Astrocyte of the spinal cord (primary cell): ENCODE measurements at places on chromosomes 5 and 9.

DNA sequence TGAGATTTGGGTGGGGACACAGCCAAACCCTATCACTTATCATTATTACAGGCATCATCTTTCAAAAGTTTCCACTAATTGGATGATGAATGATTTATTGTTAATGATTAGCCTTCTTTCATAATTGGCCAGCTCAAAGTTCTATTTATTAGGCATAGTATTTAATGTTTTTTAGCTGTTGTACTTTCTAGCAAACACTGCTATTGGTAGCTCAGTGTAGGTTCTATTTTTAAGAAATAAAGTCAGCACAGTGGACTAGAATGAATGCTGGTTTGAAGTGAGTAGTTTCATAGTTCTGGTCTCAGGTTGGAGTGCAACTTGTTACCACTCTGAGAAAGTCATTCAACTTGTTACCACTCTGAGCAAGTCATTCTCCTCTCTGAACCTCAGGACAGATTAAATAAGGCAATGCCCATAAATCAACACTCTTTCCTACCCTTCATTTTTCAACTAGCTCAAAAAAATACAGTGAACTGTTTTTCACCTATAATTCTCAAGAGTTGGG lies 46.9 kb downstream of the JAKMIP2 start:
- DNase-seq, result no peak

DNA sequence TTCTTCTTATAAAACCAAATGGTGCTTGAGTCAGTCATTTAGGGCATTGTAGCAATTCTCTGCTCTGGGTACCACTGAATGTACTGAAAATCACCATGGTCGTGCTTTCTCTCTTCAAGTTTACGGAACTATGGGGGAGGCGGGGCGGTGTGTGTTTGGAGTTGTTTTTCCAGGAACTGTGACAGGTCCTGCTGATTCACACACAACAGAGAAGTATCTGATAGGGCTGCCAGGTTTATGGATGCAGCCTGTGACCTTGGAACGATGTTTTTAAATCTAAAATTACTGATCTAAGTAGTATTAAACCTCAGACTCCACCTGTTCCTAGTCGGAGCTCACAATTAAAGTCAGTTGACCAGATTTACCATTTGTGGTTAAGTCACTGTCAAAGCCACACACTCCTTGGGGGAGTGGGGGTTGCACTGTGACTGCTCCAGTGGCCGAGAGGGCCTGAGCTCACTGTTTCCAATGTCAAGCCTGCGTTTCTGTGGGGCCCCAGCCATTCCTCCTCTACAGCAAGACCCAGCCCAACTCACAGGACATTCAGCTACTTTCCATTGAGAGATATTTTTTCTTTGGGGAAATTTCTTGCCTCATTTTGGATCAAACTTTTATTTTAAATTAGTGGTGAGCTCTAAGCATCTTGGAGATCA lies 44.4 kb downstream of the GADD45G start:
- DNase-seq, result no peak

DNA sequence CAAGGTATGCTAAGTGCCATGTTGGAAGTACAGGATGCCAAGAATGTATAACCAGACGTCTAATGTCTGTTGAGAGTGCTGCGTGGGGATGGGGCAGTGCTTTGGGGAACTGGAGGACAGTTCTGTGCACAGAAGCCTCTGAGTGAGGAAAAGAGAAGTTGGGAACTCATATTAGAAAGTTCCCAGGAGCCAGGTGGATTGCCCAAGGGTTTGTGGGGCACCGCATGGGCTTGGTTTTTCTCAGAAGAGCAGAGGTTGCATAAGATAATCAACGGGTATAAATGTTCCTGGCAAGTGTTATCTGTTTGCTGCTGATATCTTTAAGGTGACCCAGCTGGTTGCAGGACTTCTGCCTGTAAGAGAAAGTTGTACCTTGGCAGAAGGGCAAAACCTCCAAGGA lies 13.1 kb downstream of the HRH2 start:
- no peak for DNase-seq

DNA sequence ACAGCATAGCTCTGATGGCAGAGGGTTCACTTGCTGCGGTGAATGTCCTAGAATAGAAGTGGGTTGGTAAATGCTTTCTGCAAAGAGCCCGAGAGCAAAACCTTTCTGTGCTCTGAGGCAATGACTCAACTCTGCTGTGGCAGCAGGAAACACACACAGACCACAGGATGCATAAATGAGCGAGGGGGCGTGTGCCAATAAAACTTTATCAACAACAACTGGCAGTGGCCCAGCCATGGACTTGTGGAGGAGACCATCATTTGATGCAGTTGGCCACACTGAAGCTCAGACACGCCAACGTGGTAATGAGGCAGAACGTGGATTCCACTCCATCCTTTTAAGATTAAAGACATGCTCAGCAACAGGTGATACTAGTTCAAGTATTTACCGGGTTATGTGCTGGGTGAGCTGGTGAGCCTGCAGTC lies 6.8 kb downstream of the MRPL36 start:
- peak; percentile 93 for DNase-seq

DNA sequence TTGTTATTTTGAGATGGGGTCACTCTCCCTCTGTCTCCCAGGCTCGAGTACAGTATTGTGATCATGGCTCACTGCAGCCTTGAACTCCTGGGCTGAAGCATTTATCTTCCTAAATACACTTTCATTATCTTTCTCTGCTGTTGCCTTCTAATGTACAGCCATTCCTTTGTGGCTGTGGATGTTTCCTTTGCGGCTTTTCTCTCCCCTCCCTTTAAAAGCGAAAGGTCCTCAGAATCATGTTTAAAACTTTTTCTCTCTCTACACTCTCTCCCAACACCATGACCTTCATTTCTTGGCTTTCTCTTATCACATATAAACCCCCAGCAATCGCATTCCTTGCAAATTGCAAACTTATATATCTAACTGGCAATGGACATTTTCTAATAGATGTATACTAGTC lies 1.6 kb downstream of the IFNA2 start:
- no peak for DNase-seq

GRCh38 chr5:81140441-81140840 lies 92.7 kb upstream of the CKMT2 start:
- no peak for DNase-seq

DNA sequence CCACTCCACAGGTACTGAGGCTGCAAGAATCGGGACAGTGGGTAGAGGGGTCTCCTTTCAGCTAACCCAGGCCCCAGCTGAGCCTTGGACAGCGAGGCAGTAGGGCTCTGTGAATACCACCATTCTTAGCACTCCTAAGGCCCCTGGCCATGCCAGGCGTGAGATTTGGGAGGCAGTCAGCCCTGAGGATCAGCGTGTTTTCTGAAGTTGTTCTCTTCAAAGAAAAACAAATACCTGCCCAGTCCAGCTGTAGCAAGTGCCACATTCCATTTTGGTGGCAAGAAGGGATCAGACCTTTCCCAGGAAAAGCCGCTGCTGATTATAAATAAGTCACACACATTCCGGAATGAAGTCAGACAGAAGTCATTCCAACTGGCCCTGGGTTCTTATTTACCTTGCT lies 47.8 kb downstream of the RALGPS1 start:
- DNase-seq, result no peak

DNA sequence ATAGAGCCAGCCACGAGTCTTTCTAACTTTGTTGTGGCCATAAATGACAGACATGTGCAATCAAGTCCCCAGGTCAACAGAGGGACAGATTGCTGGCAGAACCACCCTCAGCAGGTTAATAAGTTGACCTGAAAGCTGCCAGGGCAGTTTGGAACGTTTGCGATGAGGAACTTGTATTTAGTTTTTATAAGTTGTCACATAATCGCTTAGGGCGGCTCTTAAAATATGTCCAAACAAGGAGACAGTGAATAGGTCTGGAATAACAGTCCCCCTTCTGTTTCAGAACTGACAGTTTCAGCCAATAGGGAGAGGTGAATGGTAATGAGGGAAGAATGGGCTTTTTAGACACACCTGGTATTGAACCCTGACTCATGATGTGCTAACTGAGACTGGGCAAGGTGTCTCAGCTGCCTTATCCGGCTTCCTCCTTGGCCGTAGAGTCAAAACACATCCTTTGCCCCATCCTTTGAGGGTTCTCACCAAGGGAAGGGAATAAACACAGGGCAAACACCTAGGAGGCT lies 33.6 kb upstream of the GABRP start:
- no peak for DNase-seq

- no peak for DNase-seq
These were observed 73.2 kb downstream of the WNK2 start for GRCh38 chr9:93256878-93257807.

GRCh38 chr9:14271093-14271673 lies 42.8 kb downstream of the NFIB start:
- peak; percentile 91 for DNase-seq

- DNase-seq, result no peak
These were observed 106.8 kb downstream of the CCDC192 start for GRCh38 chr5:127810017-127810416.

DNA sequence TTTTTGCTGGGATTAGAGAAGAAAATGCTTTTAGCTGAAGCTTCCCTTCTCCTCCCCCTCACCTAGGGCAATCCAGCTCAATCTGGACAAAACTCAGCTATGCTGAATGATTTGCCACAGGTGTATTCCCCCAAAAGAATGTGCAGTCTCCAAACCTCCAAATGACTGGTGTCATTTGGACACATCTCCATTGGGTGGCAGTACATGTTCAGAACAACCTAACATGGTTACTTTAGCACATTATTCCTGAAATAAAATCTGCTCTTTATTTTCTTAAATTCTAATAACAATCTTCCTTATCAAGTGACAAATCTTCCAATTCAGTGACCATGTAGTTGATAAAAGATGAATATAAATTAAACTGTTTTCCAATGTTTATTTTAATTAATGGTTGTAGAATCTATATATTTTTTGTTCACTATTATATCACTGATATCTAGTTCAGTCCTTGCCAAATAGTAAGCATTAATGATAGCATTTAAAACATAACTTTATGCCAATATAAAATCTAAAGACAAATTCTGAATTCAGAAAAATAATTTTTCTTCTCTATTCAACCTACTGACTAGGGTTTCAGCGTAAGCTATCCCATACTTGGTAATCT lies 61.3 kb upstream of the MOCS2 start:
- DNase-seq, result peak; percentile 49

DNA sequence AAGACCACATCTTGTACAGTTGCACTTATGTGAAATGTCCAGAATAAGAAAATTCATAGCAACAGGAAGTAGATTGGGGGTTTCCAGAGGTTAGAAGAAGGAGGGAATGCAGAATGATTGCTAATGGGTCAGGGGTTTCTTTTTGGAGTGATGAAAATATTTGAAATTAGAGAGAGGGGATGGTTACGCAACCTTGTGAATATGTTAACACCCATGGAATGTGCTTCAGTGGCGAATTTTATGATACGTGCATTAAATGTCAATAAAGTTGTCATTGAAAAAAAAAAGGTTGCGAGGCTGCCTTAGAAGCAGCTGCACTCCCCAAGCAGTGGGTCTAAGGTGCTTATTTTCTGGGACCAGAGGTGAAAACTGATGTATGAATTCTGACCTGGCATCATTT lies 64.4 kb upstream of the SUB1 start:
- no peak for DNase-seq

DNA sequence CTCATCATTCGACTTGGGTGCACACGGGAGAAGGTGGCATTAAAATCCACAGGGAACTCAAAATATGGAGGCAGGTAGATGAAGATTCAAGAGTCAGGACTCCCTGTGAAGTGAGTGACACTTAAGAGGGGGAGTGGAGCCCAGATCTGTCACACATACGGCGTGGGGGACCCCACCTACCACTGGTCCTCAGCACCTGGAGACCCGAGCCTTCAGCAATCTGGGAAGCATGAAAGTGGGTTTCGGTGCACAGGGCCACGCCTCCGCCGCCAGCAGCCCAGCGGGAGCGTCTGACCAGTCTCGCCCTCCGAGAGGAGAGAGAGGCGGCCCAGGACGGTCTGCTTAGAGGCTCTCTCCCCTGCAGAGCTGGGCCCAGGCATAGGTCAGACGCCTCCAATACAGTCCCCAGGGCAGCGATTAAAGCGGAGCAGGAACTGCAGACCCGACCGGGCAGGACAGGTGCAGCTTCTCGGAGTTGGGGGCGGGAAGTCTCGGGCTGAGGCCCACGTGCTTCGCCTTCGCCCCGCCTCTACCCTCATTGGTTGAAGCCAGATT lies 639 bp upstream of the SLC2A8 start:
- no peak for DNase-seq

DNA sequence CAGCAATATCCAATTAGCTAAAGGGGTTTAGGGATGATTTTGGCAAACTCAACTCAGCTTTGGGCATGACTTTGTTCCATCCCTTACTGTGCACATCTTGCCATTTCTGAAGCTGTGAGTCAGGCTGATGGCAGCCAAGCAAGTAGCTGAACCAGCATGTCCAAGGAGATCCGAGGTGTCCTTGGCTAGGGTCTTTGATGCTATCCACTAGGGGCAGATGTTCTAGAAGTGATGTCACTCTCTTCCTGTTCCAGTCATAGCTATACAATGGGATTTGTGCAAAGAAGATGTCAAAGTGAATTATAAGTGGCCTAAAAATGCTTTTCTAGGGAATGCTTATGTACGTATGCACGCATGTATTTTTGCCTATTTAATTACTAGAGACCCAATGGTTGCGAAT lies 160.8 kb upstream of the PAPPA start:
- DNase-seq, result peak; percentile 55

DNA sequence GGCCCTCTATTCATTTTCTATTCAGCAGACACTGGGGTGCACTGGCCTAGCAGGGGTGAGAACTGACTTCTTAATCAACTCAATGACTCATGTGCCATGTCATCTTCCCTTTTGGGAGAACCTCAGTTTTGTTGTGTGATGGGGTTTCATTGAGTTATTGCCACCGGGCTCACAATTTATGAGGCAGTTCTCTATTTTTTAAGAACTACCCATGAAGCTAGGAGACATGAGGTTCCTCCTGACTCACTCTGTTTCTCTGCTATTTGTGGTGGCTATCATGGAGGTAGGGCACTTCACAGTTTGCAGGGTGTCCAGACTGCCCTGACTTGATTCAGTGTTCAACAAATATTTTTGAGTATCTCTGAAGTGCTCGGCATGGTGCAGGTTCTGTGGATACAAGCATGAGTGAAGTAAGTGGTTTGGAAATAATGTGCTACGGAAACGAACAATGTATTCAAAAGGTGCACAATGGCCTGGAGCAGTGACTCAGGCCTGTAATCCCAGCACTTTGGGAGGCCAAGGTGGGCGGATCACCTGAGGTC lies 39.3 kb downstream of the SPARC start:
- DNase-seq, result no peak

DNA sequence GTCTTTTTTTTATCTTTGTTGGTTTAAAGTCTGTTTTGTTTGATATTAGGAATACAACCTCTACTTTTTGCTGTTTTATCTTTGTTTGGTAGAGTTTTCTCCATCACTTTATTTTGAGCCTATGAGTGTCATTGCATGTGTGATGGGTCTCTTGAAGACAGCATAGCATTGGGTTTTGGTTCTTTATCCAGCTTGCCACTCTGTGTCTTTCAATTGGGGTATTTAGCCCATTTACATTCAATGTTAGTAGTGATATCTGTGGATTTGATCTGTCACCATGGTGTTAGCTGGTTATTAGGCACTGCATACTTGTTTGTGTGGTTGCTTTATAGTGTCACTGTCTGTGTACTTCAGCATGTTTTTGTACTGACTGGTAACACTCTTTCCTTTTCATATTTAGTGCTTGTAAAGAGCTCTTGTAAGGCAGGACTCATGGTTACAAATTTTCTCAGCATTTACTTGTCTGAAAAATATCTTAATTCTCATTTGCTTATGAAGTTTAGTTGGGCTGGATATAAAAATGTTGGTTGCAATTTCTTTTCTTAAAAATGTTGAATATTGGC lies 845.5 kb downstream of the TLE4 start:
- no peak for DNase-seq
